ENCODE measurements at places on chromosomes 5 and 9. TPM values are rescaled to one million over a fixed set of nuclear protein-coding genes. Genes with fewer than 3 reads are reported as not detected.

The PCDHGA12 gene
- total RNA-seq: 4.8 TPM

The FAM219A gene
- 16.9 TPM for total RNA-seq

The C6 gene
- total RNA-seq: not detected

The DMRT3 gene
- total RNA-seq: not detected

The POU4F3 gene
- not detected for total RNA-seq

The ANGPTL2 gene
- total RNA-seq: 15.3 TPM

The CCDC192 gene
- not detected for total RNA-seq

Measured in endothelial cell of coronary artery (primary cell).